NCI-H226 (cell line): ENCODE measurements at places on chromosomes 6 and 20.

GRCh38 chr20:48652961-48653705 is 174.7 kb downstream of the PREX1 start:
- no peak for DNase-seq

DNA sequence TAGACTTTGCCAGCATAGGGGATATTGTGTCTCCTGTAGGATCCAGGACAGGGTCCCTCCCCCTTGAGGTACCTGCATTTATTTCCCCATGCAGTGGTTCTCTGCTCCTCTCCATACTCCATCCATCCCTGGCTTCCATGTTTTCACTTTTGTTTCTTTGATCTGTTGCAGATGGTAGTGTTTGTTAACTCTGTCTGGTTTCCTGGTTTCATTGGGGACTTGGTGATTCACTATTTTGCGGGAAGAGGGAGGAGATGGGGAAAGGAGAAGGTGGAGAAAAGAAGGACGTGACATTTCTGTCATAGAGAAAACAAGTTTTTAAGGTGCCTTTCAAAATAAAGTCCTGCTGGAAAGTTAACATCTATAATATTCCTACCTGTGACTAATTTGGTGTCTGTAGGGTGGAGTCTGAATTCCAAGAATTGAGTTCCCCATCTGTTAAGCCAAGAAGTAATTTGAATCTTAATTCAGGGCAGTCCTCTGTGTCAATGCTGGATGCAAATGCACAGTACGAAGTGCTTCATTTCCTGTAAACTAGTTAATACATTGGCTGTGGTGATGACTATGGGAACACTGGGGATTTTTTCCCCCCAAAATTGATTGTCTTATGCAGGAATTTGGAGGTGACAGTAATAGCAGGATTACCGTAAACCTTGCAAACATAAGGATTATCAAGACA is 6.9 kb upstream of the RNF144B start:
- DNase-seq, result no peak

DNA sequence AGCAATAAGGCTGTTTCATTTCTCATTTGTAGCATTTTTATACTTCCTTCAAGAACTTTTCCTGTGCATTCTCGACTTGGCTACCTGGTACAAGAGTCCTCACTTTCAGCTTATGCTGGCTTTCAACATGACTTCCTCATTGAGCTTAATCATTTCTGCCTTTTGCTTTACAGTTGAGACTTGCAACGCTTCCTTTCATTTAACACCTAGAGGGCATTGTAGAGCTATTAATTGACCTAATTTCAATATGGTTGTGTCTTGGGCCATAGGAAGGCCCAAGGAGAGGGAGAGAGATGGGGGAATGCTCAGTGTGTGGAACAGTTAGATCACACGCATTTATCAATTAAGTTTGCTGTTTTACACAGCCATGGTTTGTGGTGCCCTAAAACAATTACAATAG is 37.2 kb downstream of the SLC22A2 start:
- peak; percentile 44 for DNase-seq

DNA sequence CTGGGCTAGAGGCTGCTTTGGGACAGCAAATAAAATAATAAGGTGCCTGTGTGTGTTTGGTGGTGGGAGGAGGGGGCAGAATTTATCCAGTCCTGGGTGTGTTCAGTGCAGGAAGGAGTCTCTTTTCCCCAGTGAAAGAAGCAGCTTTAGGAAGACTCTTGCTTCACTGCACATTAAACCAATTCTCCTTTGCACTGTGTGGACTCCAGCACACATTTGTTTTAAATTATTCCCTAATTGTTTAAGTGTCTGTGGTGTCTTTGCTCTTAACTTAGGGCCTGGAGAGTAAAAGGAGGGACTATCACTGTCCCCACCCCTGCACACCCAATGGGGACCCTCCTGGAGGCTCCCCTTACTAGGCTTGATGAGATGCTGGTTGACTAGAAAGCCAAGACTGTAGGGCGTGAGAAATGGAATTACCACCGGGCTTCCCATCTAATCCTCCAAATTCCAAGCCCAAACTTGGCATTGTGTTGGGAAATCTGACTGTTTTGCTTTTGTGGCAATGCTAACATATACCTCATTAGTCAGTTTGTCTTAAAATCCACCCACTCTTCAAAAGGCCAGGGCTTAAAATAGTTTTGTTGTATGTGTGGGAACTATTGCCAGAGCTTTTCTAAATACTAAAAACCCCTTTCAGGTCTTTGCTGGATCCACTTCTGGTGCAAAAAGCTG is 13.5 kb upstream of the DAAM2 start:
- no peak for DNase-seq

DNA sequence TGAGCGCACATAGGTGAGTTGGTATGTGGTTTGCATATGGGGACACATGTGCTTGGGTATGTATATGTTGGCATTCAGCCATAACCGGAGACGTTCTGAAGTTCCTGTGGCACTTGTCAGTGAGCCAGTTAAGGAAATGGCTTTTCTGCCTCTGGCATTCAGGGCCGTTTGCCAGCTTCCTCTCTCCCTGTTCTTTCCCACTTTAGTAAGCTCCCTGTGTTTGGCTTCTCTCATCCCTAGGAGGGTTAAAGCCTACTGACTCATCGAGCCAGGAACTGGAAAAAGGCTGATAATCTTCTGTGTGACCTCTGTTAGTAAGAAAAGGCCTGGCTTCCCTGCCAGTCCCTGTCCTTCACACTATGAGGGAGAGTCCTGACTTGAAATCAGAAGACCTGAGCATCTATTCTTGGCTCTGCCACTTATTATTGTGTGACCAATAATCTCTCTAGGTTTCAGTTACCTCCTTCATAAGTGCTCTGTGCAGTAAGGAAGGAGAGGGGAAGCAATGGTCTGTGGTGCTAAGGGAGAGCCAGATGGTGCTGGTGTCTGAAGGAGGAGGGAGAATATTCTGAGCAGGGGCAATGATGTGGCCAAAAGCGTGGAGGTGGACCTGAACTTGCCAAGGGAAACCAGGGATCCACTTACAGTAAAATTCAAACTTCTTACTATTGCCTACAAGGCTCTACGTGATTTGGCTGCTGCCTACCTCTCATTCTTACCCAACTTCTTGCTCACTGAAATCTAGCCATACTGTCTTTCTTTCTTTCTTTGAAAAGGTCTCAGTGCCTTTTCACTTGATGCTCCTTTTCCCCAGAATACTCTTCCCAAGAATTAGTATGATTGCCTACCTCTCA is 31.4 kb downstream of the ACSS2 start:
- DNase-seq, result peak; percentile 94

- peak; percentile 79 for DNase-seq
Measured at GRCh38 chr6:43665376-43665775, 20.5 kb downstream of the RSPH9 start.

DNA sequence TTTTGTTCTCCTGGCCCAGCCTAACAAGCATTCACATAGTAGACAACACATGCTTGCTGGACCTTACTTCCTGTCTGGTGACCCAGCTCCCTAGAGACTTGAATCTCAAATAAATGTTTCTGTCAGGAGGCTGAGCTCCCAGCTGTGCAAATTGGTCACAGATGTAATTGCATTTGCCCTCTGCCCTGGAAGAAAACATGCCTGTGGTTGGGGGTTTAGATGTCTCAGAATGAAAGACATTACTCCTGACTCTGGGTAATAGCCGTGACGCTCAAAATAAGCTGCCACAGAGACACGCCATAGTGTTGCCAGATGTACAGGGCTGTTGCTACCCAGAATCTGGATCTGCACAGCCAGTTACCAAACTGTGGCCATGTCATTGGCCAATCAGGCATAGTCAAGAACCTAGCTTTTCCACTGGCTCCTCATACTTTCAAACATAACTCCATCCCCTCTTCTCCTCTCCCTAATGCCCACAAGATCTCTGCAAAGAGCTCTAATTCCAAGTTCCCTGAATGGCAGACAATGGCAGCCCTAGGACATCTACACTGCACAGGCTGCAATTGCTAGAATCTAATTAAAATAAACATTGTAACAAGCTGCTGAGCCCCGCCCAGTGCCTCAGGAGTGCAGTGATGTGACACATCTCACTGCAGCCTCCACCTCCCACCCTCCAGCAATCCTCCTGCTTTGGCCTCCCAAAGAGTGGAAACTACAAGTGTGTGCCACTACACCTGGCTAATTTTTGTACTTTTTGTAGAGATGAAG is 32.8 kb upstream of the GMPR start:
- no peak for DNase-seq

- no peak for DNase-seq
Measured at GRCh38 chr20:58886546-58886945, 34.0 kb downstream of the GNAS start.

GRCh38 chr6:140319209-140319608 is 944.8 kb upstream of the CITED2 start:
- DNase-seq, result no peak

DNA sequence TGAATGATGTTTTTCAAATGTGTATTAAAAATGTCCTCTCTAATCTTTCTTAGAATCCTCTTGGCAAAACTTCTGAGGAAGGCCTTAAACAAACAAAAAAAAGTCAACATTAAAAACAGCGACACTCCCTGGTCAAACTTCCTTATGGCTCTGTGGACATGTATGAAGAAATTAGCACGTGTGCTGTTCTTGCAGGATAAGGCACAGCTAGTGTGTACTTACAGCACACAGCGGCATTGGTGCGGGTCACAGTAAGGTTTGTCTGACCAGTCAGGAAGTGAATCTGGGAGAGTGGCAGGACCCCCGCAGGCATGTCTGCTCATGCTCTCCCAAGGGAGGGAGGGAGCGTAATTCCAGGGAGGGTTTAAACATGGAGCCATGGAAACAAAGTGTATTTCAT is 38.8 kb downstream of the SLC22A1 start:
- no peak for DNase-seq

GRCh38 chr20:358891-359555 is 12.1 kb downstream of the NRSN2 start:
- DNase-seq, result peak; percentile 76

DNA sequence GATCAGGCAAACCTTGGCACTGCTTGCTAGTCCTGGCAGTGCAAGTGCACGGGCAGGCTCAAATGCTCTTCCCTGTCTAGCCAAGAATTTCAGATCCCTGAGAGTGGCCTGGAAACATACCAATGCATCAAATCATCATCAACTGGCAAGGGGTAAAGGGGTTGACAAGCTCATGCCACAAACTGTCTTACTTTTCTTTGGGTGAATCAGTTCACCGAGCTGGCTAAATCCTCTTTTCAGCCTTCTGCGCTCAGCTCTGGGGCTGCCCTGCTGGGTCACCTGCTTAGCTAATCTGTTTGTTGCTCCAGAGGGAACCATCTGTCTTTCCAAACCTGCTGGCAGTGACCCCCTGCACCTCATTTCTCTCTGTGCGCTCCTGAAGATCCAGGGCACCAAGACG is 59.5 kb downstream of the LYRM4 start:
- DNase-seq, result peak; percentile 2

- DNase-seq, result peak; percentile 62
Measured at GRCh38 chr6:32551410-32551809, 21.3 kb upstream of the HLA-DRB5 start.

- DNase-seq, result no peak
Measured at GRCh38 chr6:42984924-42985475, 630 bp downstream of the PPP2R5D start.

DNA sequence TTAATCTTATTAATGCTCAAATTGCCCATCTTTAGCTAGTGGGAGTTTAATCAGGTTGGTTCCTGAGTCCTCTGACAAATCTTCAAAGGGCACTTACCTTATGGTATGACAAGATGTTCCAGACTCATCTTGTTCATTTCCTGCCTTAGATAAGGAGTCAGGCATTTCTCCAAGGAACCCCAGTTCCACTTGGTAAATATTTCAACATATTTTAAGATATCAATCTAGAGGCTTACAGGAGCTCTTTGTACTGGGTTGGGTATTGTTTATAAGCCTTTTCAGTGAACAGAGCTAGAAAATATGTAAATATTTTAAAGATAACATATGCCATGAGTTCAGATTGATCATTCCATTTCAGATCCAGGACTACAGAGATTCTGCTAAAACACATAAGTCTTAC is 159.8 kb downstream of the RCAN2 start:
- DNase-seq, result peak; percentile 31

GRCh38 chr20:47362361-47363219 is 6.1 kb upstream of the ZMYND8 start:
- DNase-seq, result no peak

DNA sequence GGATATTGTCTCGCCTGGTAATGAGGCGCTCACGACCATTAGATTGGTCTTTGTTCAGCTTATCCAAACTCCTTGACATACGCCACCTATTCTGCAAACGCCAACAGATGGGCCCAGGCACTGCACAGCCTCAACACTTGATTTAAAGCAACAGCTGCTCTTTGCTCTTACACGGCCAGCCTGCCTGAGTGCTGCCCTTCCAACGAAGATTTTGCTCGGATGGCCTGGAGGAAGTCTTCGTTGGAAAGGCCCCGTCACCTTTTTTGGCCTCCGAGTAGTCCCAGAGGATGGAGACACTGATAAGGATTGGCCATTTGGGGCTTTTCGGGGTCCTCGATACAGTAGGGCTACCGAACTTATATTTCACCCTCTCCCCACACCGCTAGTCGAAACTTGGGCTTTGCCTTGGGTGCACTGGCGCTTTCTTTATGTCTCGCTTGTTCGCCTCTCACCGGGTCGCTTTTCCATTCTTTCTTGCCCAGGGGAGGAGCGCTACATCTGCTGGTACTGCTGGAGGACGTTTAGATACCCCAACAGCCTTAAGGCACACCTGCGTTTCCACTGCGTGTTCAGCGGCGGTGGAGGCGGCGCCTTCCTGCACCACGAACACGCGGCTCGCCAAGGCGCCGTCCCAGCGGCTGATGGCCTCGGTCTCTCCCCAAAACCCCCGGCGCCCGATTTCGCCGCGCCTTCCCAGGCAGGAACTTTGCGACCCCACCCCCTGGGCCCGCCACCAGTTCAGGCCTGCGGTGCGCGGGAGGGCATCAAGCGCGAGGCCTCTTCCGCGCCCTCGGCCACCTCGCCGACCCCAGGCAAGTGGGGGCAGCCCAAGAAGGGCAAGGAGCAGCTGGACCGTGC is 6.1 kb downstream of the PRDM13 start:
- DNase-seq, result no peak

- DNase-seq, result peak; percentile 99
Measured at GRCh38 chr20:47357296-47358038, 968 bp upstream of the ZMYND8 start.

DNA sequence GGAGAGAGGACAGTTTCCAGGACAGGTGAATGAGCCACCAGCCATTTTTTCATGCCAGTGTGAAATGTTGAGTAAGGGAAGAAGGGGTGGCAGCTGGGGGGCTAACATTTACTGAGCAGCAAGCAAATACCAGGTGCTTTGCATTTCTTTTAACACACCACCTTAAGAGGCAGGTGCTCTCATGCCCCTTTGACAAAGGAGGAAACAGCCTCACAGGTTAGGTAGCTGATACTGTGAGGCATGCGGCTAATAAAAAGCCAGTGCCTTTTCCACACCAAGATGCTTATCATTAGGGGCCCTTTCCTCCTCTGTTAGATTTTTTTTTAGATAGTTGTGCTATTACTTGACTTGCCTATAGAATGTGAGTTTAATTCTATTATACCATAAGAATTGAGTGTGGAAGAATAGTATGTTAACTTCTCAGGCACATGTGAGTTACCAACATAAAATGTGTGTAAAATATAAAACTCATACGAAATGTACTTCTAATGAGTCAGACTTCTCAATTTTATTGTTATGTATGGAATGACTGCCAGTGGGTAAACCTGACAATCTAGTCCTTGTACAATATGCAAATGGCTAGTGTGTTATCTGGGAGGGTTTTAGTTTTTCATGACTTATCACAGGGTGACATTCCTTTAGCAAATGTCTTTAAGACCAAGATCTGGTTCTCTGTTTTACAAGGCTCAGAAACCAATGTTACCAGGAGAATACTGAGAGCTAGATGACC is 260.0 kb downstream of the TMEM242 start:
- DNase-seq, result no peak
